ENCODE measurements at places on chromosomes 4 and X. TPM values are rescaled to one million over a fixed set of nuclear protein-coding genes. Genes with fewer than 3 reads are reported as not detected.

GRCh38 chr4:17285747-17286146 lies 226.1 kb downstream of the QDPR start:
- no peak overlapping the region for H3K4me3 ChIP-seq
- H3K4me1 ChIP-seq: peaks cover 14% of the 10 kb centered on the region
- no peak overlapping the region for H3K27ac ChIP-seq

- no peak for DNase-seq
- H3K4me3 ChIP-seq: no peak overlapping the region
- no peaks in the 10 kb centered on the region for H3K4me1 ChIP-seq
- H3K27me3 ChIP-seq: no peaks in the 10 kb centered on the region
These were observed 4.8 kb upstream of the RELL1 start for GRCh38 chr4:37690976-37691375.

DNA sequence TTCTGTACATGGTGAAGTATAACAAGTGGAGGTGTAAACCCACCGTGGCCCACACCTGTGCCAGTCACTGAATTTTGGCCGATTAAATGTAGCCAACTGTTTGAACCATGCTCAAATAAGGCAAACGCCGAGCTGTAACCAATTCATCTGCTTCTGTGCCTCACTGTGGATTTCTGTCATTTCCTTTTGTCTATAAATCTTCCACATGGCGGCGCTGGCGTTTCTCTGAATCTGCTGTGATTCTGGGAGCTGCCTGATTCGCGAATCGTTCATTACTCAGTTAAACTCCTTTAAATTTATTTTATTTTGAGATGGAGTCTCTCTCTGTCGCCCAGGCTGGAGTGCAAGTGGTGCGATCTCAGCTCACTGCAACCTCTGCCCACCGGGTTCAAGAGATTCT lies 19.2 kb downstream of the SUPT20HL2 start:
- no peak overlapping the region for H3K27ac ChIP-seq
- no peak overlapping the region for H3K4me3 ChIP-seq
- H3K27me3 ChIP-seq: no peaks in the 10 kb centered on the region
- no peak for DNase-seq
- H3K36me3 ChIP-seq: no peaks in the 10 kb centered on the region
- H3K4me1 ChIP-seq: no peaks in the 10 kb centered on the region

DNA sequence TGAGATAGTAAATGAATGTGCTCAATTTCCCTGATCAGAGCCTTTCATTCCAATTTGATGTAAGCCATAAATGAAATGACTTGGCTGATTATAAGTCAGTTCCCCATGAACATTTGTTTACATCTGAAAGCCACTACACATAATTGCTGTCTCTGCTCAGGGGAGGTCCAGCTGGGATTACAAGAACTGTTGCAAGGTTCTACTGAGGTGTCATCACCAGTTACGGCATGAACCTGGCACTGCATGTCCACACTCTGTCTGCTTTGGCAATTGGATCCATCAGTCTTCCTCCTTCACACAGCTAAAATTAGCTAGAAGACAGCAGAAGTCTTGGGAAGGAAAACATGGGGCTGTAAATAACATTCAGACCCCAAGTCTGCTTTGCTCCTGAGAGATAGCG lies 12.8 kb upstream of the MBNL3 start:
- H3K4me1 ChIP-seq: no peaks in the 10 kb centered on the region
- H3K27ac ChIP-seq: no peak overlapping the region
- no peaks in the 10 kb centered on the region for H3K36me3 ChIP-seq
- no peak for DNase-seq
- no peak overlapping the region for H3K4me3 ChIP-seq

GRCh38 chr4:150136036-150136435 lies 57.8 kb downstream of the DCLK2 start:
- no peak overlapping the region for H3K27ac ChIP-seq
- no peaks in the 10 kb centered on the region for H3K36me3 ChIP-seq
- DNase-seq: no peak
- peaks cover 12% of the 10 kb centered on the region for H3K4me1 ChIP-seq
- H3K27me3 ChIP-seq: no peaks in the 10 kb centered on the region
- H3K4me3 ChIP-seq: no peak overlapping the region

DNA sequence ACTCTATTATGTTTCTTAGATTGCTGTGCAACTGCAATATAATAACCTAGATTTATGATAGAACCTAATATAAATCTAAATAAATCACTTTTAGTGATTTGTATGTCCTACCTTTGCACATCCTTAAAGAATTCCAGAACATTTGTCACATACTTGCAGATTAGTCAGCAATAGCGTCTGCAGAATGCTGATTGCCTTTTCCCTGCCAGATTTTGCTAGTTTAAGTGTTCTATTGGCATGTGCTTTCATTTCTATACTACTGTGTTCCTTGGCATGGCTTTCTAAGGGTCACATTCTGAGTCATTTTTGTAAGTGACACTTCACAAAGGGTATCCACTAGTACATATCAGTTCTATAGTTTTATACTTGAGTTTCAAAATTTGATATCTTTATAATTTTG lies 303.1 kb upstream of the GIMD1 start:
- H3K4me1 ChIP-seq: no peaks in the 10 kb centered on the region
- no peak overlapping the region for H3K4me3 ChIP-seq
- no peak for DNase-seq
- H3K36me3 ChIP-seq: no peaks in the 10 kb centered on the region
- H3K27me3 ChIP-seq: no peaks in the 10 kb centered on the region

DNA sequence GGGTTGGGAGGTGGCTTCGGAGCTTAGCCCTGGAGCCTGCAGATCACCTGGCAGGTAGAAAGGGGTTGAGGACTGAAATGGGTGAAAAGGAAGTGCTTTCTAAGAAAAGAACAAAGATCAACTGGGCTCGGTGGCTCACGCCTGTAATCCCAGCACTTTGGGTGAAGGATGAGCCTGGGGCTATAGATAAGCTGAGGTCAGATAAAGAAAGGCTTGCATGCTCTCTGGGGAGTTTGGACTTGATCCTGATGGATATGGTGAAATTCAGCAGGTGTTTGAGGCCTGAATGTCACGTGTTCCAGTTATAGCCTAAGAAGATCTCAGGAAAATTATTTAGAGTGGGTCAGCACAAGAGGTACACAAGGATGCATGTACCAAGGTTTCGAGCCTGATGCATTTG lies 40.8 kb downstream of the SLC34A2 start:
- H3K4me1 ChIP-seq: no peaks in the 10 kb centered on the region
- no peak overlapping the region for H3K27ac ChIP-seq
- DNase-seq: no peak
- no peaks in the 10 kb centered on the region for H3K36me3 ChIP-seq
- no peaks in the 10 kb centered on the region for H3K27me3 ChIP-seq
- H3K4me3 ChIP-seq: no peak overlapping the region

The MAGEB2 gene
- not detected for total RNA-seq

The CNKSR2 gene
- total RNA-seq: 10.4 TPM

All from thoracic aorta (tissue), 2 donors.